Large intestine (tissue), 12 donors: ENCODE measurements at places on chromosomes 16 and 17.

- peaks cover 13% of the 10 kb centered on the region for H3K4me1 ChIP-seq
- no peak overlapping the region for H3K27ac ChIP-seq
- no peaks in the 10 kb centered on the region for H3K36me3 ChIP-seq
- DNase-seq = no peak
- H3K27me3 ChIP-seq = no peaks in the 10 kb centered on the region
Measured at GRCh38 chr17:72900654-72900971, 191.9 kb downstream of the SLC39A11 start.

GRCh38 chr16:6204945-6205344, 1107.3 kb upstream of the EEF2KMT start:
- no peaks in the 10 kb centered on the region for H3K36me3 ChIP-seq
- no peak for DNase-seq
- no peaks in the 10 kb centered on the region for H3K27me3 ChIP-seq
- H3K4me1 ChIP-seq = peaks cover 6% of the 10 kb centered on the region

DNA sequence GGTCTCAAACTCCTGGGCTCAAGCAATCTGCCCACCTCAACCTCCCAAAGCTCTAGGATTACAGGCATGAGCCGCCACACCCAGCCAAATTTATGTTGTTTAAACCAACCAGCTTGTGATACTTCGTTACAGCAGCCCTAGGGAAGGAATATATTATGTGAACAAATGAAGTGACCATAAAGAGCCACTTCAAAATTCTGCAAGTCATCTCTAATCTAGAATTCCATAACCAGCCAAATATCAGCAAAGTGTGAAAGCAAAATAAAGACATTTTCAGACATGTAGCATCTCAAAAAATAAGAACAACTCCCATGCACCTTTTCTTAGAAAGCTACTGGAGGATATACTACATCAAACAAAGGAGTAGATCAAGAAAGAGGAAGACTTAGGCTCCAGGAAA, 36.0 kb downstream of the AIPL1 start:
- H3K27me3 ChIP-seq = peaks cover 6% of the 10 kb centered on the region
- no peak overlapping the region for H3K4me3 ChIP-seq
- no peak overlapping the region for H3K27ac ChIP-seq

GRCh38 chr17:81667754-81668153, 1.2 kb downstream of the CCDC137 start:
- H3K4me1 ChIP-seq = peaks cover 10% of the 10 kb centered on the region
- peak overlapping the region; percentile 86 for H3K4me3 ChIP-seq
- H3K36me3 ChIP-seq = peaks cover 38% of the 10 kb centered on the region
- H3K27me3 ChIP-seq = no peaks in the 10 kb centered on the region
- DNase-seq = no peak
- no peak overlapping the region for H3K27ac ChIP-seq
